ENCODE measurements at places on chromosomes 6 and 20. TPM values are rescaled to one million over a fixed set of nuclear protein-coding genes. Genes with fewer than 3 reads are reported as not detected.

IL17A gene
- not detected for total RNA-seq

LY6G6D gene
- not detected for total RNA-seq

ARMC2 gene
- 15.3 TPM for total RNA-seq

HLA-DQA2 gene
- 0.16 TPM for total RNA-seq

SLC22A16 gene
- total RNA-seq = 0.31 TPM

CST2 gene
- total RNA-seq = not detected

MACROD2 gene
- 60.4 TPM for total RNA-seq

MAPK13 gene
- total RNA-seq = 3.0 TPM

DCDC2 gene
- 2.0 TPM for total RNA-seq

DNA sequence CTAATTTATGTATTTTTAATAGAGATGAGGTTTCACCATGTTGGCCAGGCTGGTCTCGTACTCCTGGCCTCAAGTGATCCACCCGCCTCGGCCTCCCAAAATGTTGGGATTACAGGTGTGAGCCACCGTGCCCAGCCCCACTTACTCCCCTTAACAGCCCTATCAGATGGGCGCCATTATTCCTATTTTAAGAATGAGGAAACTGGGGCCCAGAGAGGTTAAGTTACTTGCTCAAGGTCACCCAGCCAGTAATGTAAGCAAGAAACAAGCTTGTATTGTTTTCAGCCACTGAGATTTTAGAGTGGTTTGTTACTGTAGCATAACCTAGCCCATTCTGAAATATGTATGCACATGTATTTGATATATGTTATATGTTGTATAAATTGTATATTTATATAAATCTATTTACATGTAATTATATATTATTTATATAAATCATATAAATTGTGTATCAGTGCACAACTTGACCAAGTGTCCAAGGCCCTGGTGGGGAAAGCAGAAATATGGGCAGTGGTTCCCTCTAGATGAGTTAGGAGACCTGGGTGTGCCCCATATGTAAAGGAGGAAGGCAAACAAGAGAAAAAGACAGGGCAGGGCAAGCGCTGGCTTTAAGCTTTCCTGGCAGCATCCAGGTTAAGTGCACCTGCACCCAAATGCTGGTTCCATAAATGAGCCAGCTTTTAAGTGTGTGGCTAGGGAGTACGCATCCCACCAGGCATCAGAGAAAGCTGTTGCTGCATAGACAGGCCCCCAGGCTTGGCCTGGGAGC lies 1.2 kb upstream of the GUCA1A start:
- no peak for DNase-seq

GRCh38 chr6:107272246-107272645 lies 156.9 kb upstream of the BEND3 start:
- no peak for DNase-seq

DNA sequence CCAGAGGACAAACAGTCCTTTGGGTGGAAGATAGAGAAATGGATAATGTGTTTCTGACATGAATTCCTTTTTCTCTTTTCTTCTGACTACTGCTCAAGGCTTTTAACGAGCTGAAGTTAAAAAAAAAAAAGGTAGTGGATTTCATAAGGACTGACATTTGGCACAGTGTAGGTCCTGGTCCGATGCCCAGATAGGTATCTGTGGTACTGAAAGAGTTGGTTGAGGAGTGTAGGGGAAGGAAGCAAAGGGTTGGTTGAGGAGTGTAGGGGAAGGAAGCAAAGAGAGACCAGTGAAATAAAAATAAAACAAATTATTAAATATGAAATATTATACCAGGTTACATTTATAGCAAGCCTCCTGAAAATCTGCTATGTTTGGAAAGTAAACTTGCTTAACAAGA lies 11.8 kb downstream of the UTRN start:
- no peak for DNase-seq

GRCh38 chr20:53884859-53885541 lies 185.4 kb downstream of the BCAS1 start:
- no peak for DNase-seq

DNA sequence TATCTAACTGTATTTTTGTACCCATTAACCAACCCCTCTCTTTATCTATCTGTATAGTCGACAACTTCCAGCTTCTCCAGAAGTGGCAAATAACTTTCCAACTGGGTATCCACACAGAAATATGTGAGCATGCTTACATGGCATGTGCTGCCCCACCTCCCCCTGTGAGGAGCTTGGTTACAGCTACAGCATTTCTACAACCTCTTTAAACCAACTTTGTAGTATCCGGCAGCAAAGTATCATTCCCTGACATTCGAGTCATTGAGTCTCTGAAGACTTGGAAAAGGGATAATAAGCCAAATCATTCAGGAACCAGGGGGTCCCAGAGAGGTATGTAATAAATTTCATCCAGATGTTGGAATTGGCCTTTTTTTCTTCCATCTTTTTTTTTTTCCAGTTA lies 48.2 kb upstream of the ASIP start:
- no peak for DNase-seq

GRCh38 chr6:145329257-145329656 lies 406.1 kb downstream of the EPM2A start:
- no peak for DNase-seq

DNA sequence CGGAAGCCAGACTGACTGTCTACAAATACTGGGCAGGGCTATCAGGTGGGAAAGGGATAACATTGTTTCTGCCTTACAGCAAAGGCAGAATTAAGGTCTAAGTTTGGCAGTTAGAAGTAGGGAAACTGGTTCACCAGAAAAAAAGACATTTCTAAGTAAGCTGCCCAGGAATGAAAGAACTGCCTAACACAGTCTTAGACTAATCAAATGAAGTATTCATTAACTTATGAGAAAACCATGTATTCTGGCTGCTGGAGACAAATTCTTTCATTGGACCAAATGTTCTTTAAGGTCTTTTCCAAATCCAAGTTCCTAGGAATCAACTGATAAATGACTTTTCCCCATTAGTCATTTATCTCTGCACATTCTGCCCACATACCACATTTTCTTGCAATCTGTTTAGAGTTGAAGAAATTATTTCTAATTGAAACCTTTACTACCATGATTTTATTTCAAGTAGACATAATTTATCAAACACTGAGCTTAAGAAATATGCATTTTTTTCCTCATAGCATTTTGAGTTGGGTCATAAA lies 120.3 kb upstream of the OGFRL1 start:
- DNase-seq = no peak

- DNase-seq = no peak
These were observed 63.9 kb downstream of the CHMP4B start for GRCh38 chr20:33875055-33875454.

GRCh38 chr6:167152862-167153261 lies 4.9 kb downstream of the GPR31 start:
- no peak for DNase-seq

GRCh38 chr20:48339190-48339985 lies 488.4 kb downstream of the PREX1 start:
- no peak for DNase-seq

- peak; percentile 9 for DNase-seq
These were observed 25.7 kb upstream of the BTBD3 start for GRCh38 chr20:11891776-11892545.

- no peak for DNase-seq
These were observed 37.6 kb upstream of the ANGPT4 start for GRCh38 chr20:953742-954141.

GRCh38 chr6:137737836-137738596 lies 129.0 kb upstream of the TNFAIP3 start:
- no peak for DNase-seq

DNA sequence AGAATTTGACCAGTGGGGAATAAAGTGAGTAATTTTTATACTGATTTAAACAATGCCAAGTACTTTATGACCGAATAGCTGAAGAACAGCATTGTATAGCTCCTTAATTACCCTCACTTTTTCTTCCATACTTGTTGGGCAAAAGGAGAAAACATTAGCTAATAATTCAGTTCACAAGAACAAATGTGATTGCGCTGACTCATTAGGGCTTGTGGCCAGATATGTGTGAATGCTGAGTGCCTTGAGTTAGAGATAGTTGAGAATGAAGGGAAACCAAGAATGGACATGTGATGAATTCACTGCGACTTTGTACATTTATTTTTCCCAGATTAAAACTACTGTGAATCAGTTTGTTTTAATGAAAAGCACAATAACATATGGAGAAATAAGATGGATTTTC lies 669.4 kb downstream of the TFAP2A start:
- no peak for DNase-seq

GRCh38 chr6:89371849-89372505 lies 19.5 kb upstream of the UBE2J1 start:
- DNase-seq = peak; percentile 44

GRCh38 chr20:6079016-6079415 lies 25.2 kb upstream of the LRRN4 start:
- DNase-seq = no peak

DNA sequence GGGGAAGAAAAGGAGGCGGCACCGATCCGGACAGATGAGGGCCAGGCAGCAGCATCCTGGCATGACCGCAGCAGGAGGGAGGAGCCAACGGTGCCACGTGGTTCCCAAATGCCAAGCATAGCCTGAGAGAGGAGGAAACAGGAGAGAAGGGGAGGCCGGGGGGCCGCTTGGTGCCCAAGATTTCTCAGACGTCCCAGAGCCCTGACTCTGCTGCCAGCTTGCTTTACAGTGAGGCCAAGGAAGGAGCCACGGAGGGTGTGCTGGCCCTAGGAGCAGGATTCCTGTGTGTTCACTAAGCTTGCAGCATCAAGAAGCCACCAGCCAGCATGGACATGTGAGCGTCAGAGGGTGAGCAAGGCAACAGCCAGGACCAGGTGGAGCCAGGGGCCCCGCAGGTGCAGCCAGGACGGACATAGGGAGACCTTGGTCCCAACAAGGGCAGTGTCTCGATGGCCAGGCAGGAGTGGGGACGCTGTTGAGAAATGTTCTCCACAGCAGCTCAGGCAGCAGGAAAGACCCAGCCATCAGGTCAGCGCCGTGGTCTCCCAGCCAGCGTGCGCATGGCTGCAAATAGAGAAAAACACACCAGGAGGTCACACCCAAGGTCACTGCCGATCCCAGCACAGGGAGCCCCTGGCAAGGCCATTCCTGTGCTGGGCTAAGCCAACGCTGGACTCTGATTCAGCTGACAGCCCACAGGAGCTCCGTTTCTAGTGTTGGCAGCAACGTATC lies 143.7 kb downstream of the DLL1 start:
- DNase-seq = no peak

DNA sequence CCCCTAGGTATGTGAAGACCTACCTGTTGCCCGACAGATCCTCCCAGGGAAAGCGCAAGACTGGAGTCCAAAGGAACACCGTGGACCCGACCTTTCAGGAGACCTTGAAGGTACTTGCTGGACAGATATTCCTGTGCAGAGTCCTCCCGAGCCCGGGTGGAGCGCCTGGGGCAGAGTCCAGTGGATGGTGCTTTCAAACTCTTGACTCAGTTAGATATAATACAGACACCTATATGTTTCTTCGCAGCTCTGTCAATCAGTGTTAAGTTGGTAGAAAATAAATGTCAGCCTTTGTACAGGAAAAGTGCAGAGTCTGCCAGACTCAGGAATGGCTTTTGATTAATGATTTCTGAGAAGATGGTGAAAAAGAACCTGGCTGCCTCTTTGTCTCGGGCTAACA lies 67.2 kb downstream of the EZR start:
- no peak for DNase-seq

DNA sequence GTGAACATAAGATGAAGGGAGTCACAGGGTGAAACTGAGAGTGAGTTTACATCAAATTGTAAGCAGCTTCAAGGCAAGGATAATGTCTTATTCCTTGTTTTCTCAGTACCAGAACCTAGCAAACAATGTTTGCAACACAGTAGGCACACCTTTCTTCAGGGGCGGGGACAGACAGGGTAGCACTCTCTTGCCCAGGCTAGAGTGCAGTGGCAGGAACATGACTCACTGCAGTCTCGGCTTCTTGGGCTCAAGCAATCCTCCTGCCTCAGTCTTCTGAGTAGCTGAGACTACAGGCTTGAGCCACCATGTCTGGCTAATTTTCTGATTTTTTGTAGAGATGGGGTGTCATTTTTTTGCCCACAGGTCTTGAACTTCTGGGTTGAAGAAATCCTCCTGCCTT lies 299.8 kb downstream of the CD83 start:
- DNase-seq = no peak

- DNase-seq = no peak
These were observed 59.0 kb downstream of the RIN2 start for GRCh38 chr20:19817017-19817416.
